ENCODE measurements at places on chromosomes 11 and 22.

DNA sequence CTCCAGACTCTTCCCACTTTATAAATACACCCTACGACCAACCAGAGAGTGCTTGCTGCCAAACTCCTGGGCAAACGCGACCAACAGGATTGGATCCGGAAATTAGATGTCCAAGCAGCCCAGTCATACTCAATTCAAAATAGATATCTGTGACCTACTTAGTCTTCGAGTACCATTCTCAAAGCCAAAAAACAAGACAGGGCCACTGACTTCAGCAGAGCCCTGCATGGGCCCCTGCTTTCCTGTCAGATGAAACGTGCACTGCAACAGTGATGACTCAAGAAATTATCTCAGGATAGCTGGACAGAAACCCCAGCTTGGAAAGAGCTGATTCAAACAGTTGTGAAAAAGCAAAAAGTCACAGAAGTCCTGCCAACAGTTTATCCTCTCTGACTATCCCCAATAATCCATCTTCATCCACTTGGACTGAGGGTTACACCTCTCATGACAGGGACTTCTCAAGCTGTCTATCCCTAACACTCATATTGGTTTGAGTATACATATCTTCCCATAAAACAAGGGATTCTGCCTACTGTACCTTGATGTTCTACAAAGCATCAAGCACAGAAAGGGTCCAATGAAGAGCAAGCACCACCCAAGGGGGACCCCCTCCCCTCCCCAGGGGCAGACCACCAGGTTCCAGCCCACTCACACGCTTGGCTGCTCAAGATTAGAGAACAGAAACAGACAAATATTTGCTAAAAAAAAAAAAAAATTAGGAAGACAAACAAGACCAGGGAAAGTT is 17.4 kb downstream of the SMCO4 start:
- no peak for DNase-seq

- DNase-seq = no peak
Observed at GRCh38 chr11:78933350-78933749, 358.7 kb upstream of the NARS2 start.

- DNase-seq = no peak
Observed at GRCh38 chr22:44042249-44043218, 18.4 kb downstream of the PARVB start.

GRCh38 chr11:86869531-86869930 is 69.2 kb downstream of the PRSS23 start:
- no peak for DNase-seq

DNA sequence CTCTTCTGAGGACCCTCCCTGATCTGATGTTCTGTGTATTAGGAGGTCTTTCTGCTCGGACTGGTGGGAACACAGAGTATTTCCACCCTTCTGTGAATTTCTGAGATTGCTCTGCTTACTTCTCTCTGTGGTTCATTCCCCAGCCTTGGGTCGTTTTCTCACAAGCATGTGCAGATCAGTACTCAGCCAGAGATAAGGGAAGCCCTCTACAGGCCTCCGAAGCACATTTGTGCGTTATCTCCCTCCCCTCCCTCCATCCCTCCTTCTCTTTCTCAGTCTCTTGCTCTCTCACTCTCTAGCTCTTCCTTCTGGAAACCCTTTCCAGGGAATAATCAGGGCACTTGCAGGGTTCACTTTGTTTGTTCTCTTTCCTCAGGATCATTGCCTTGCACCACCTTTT is 35.2 kb upstream of the TUB start:
- DNase-seq = no peak

DNA sequence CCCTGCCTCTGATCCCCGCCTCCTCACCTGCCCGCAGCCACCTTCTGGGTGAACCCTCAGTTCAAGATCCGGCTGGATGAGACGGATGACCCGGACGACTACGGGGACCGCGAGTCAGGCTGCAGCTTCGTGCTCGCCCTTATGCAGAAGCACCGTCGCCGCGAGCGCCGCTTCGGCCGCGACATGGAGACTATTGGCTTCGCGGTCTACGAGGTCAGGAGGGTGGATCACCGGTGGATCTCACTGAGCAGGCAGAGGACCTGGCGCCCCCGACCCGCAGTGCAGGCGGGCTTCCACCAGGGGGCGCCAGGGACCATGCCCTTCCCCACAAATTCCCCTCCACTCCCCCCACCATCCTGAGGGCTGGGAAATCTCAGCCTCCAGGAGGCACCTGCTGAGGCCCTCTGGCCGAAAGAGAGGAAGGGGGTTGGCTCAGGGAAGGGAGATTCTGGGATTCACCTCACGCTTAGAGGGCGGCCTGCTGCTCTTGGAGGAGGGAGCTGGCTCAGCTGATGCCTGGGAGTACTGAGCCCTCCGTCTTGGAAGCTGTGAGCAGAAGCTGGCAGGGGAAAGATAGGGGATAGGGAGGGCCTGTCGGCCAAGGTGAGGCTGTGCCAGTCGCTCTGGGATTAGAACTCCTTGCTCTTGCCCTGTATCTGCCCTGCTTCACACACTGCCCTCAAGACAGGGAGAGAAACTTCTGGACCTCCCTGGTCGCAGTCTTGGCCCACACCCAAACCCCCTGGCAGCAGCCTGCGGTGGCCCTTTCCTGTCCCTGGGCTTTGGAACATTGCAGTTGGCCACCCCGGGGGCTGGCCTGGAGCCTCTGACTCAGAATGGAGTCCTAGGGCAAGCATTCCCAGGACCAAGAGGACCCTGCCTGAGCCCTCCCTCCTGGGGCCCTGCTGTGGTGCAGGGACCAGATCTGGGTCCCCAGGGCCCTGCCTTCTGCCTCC is 23.2 kb downstream of the CAPN1 start:
- no peak for DNase-seq
